ENCODE measurements at places on chromosomes 5 and 9. TPM values are rescaled to one million over a fixed set of nuclear protein-coding genes. Genes with fewer than 3 reads are reported as not detected.

GPR150 gene
- 0.18 TPM for total RNA-seq

SPINK6 gene
- total RNA-seq, result not detected

RORB gene
- 3.0 TPM for total RNA-seq

HTR1A gene
- 1.8 TPM for total RNA-seq

PFN3 gene
- total RNA-seq, result not detected

LCN1 gene
- total RNA-seq, result not detected

GCNT1 gene
- 9.9 TPM for total RNA-seq

RANBP3L gene
- 8.1 TPM for total RNA-seq

TMEM171 gene
- 2.4 TPM for total RNA-seq
